Activated CD4-positive, alpha-beta T cell treated with anti-CD3 and anti-CD28 coated beads for 36 hours (primary cell): ENCODE measurements at places on chromosomes 12 and 14. TPM values are rescaled to one million over a fixed set of nuclear protein-coding genes. Genes with fewer than 3 reads are reported as not detected.

DNA sequence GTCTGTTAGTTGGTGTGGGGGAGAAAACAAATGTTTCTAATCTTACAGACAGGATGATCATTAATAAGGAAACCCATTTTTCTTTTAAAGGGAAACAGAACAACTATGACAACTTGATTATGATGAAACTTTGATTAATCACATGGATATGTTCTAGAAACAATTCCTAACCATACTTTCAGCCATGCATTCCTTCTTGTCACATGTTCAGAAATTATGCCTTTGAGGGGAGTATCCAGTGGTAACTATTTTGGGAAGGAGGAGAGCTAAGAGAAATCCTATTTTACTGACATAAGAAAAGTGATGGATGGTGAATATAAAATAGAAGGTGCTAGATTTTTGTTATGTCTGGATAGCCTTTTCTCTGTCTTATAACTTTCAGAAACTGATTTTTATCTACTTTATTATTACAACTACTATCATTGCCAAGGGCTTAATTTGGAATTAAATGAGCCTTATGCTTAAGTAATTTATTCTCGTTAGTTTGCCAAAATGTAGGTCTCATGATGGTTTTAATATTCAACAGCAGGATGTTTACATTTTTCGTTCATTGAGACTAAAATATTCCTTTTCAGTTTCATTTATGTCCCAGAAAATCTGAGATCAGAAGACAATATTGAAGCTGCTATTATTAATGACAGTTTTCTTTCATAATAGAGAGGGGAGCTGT lies 200.1 kb downstream of the TMTC2 start:
- DNase-seq = no peak

DNA sequence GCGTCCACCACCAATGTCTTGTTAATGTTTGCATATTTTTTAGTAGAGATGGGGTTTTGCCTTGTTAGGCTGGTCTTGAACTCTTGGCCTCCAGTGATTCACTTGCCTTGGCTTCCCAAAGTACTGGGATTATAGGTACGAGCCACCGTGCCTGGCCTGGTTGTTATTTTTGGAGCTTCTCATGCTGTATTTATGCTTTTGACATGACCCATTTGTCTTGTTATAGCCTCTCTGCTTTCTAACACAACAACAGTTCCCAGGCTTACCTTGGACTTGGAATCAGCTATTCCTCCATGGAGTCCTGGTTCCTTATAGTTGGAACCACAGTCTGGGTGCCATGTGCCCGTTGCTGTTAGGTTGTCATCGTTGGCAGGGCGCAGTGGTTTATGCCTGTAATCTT lies 29.7 kb downstream of the ZNF410 start:
- DNase-seq = no peak

- no peak for DNase-seq
These were observed 190.7 kb upstream of the PPFIA2 start for GRCh38 chr12:81949841-81950308.

DNA sequence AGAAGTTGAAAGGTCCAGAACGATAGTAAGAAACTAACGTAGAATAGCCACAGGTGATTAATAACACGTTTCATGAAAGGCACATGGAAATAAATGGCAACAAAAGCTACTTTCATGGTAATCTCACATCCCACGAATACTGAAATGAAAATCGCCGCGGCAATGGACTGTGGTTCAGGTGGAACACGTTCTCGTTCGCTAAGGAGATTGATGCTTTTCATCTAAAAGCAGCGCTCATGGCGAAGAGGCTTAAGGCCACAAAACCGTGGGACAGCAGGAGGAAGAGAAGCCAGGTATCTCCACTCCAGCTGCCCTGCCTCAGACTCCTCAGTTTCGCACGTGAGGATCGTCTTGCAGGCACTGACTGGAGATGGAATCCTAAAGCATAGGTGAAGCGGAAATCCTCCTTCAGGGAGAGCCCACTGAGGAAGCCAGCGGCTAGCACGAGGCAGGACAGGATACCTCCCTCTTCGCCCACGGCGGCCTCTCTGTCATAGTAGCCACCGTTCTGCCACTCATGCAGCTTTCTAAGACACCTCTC lies 696 bp upstream of the GPHN start:
- no peak for DNase-seq

DNA sequence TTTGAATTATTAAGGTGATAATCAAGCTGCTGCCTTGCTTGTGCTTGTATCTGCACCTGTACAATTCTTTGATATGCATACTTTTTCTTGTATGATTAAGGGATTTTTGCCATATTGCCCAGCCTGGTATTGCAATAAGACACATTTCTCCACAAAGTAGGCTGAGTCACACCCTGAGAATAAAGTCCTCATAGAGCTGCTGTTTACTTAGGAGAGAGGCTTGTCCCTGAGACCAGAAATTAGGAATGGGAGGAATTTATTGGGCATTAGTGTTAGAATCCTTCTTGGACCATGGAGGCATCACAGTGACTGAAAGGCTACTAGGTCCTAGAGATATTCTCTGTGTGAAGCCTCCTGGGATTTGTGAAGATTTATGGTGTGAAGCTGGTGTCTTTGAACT lies 506.8 kb upstream of the FBXO33 start:
- DNase-seq = no peak

- DNase-seq = no peak
These were observed 144.5 kb downstream of the LLPH start for GRCh38 chr12:65986047-65986446.

DNA sequence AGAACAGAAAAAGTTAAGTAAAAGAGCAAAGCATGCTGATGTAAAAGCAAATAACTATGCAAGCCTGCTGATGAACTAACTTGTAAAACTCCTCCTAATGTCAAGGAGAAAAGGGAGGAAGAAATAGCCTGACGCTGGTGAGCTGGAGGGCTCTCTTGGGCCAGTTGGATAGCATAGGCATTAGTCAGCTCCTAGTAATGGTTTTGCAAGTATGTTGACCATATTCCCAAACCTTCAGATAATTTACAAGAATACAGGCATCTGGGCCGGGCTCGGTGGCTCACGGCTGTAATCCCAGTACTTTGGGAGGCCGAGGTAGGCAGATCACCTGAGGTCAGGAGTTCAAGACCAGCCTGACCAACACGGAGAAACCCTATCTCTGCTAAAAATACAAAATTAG lies 871.4 kb downstream of the C12orf50 start:
- no peak for DNase-seq

Gene CIROP
- total RNA-seq = not detected

Gene MGAT4C
- not detected for total RNA-seq

Gene CDKN1B
- total RNA-seq = 37.0 TPM

Gene NOVA1
- total RNA-seq = 0.23 TPM

Gene KRT72
- total RNA-seq = 3.2 TPM

Gene KRT3
- not detected for total RNA-seq

Gene C12orf54
- total RNA-seq = not detected

Gene CABP1
- 0.73 TPM for total RNA-seq

Gene KRT6C
- not detected for total RNA-seq

Gene KRT75
- total RNA-seq = not detected

Gene LYZ
- not detected for total RNA-seq

Gene OSGEP
- total RNA-seq = 46.2 TPM
